ENCODE measurements at places on chromosomes 12 and 14.

GRCh38 chr12:76444408-76444984 lies 96.3 kb upstream of the BBS10 start:
- no peak for DNase-seq

DNA sequence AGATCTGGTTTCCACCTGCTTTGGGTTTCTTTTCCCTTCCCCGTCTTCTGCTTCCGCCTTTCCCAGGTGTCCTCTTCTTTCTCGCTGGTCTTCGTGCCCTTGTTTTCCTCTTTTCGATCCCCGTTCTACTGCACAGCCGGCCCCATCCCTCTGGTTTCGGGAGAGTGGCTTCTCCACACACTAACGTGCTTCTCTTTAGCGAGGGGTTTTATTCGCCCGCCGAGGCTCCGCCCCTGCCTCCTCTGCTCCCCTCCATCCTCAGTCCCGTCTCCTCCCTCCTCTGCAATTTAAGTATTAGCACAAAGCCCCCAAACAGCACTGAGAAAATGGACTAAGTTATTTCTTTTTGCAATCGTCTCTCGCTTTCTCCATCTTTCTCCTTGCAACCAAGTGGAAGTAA lies at the start of gene SLC7A8:
Gene SLC7A8, minus strand, starts transcription at position 182 of the 400 bp plus-strand sequence. CDS start 746 bp downstream, outside the sequence.
- DNase-seq: no peak

GRCh38 chr12:105158876-105159275 lies 51.3 kb downstream of the WASHC4 start:
- DNase-seq: no peak

DNA sequence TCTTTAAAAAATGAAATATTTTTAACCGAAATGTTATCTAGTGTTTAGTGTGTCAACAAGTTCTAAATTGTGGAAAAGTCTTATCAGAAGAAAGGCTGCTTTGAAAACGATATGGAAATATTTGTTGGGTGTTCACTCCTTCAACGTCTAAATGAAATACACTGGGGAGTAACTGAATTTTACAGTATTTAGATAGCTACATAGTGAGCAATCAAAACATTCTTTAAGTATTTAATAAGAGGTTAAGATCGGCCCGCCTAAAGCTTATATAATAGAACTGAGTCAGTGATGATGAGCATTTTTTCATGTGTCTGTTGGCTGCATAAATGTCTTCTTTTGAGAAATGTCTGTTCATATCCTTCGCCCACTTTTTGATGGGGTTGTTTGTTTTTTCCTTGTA lies 228.3 kb downstream of the RAD51B start:
- DNase-seq: no peak

DNA sequence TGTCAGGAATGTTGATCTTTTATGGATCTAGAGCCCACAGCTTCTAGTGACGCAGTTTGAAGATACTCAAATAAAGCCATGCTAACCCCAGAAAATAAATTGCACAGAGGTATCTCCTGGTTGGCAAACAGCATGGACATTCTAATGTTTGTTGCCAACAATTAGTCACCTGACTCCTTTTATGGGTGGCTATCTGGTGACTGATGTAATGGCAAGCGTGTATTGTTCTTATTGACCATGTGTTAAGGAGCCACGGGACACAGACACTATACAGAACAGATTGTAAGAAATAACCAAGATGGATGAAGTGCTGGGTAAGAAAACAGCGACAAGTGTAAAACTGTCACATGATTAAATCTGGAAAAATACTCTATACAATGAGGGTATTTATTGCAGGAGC lies 401.3 kb upstream of the PDE3A start:
- no peak for DNase-seq

DNA sequence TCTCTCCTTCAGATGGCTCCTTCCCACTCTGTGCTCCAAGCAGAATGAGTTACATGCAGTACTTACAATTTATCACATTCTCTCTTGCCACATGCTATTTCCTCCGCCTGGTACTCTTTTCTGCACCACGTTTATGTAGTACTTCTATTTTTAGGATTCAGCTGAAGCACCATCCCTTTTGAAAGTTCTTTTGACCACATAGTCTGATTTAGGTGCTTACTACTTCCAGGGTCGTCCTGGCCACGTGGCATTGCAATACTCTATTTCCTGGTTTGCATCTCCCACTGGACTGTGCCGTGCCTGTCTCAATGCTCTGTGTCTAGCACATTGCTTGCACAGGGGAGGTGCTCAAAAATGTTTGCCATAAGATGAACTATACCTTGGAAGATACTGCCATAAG lies 16.3 kb upstream of the TBC1D30 start:
- DNase-seq: no peak

DNA sequence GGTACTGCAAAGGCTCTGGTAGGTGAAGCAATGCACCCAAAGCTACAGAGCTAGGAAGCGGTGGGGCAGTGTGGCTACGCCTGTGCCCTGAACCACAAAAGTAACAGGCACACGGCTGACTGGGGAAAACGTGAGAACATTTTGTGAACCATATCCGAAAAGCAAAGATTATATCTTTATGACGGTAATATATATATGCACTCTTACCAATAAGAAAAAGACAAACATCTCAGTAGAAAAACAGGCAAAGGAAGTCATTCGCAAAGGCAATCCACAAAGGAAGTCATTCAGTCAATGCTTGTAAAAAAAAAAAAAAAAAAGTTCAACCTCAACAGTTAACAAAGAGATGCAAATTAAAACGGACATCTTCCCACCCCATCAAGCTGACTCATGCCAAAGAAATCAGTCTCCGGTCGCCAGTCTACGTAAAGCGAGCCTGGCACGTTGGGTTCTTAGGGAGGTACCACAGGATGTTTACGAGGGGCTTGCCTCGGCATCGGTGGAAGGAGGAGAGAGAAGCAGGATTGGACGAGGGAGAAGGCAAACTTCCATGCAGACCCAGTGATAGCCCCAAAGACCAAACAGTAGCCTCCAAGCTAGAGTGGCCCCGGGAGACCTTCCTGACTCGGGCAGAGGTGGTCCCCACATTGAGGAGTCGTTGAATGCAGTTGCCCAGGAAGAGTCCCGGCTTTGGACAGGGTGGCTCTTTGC lies 39.4 kb upstream of the PPP2R5C start:
- DNase-seq: no peak

GRCh38 chr12:55673638-55674037 lies 34.1 kb downstream of the ITGA7 start:
- no peak for DNase-seq

DNA sequence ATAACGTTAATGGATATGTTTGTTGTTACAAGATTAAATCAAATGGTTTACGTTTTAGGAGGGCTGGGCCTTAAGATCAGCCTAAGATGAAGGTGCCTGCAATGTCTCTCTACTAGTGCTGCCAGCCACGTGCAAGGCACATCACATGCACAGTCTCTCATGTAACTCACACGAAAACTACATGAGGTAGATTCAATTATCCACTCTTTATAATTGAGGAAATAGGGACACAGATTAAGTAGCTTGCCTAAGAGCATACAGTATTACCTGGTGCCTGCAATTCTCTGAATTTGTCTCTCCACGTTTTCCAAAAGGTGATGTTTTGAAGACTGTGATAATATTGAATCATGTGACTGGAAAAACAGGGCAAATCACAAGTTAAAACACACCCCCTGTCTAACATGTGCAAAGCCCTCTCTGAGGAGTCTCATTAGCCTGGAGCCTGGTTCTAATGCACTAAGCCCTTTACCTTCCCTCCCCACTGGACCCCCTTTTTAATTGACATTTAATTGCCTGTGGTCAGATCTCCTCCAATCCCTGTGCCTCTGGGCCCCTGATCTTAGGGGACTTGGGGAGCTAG lies 14.6 kb upstream of the ATP2A2 start:
- DNase-seq: no peak

GRCh38 chr12:50597200-50598195 lies 92.7 kb downstream of the DIP2B start:
- DNase-seq: no peak

DNA sequence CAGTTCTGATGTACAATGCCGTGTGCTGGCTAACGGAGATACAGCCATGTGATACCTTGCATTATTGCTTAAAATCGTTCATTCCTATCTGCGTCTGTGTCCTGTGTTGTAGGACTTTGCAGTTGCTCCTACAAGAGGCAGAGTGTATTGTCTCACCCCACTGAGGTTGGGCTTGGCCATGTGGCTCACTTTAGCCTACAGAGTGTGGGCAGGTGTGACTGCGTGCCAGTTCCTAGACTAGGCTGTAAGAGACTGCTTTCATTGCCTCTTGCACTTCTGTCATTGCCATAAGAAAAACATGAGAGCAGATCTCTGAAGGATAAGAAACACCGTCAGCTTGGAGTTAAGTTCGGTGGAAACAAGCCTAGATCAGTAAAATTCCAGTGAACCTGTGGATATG lies 197.7 kb upstream of the CRY1 start:
- DNase-seq: no peak

- peak; percentile 3 for DNase-seq
Measured at GRCh38 chr12:55816881-55817344, 611 bp downstream of the SARNP start.

GRCh38 chr12:30700216-30700900 lies 4.7 kb upstream of the IPO8 start:
- no peak for DNase-seq

GRCh38 chr12:20289520-20289919 lies 78.8 kb upstream of the PDE3A start:
- no peak for DNase-seq

GRCh38 chr12:3160081-3160480 lies 82.9 kb downstream of the TSPAN9 start:
- no peak for DNase-seq

- no peak for DNase-seq
Measured at GRCh38 chr12:124466216-124467128, 100.9 kb downstream of the NCOR2 start.

GRCh38 chr12:103957865-103958388 lies 7.7 kb upstream of the TDG start:
- no peak for DNase-seq

DNA sequence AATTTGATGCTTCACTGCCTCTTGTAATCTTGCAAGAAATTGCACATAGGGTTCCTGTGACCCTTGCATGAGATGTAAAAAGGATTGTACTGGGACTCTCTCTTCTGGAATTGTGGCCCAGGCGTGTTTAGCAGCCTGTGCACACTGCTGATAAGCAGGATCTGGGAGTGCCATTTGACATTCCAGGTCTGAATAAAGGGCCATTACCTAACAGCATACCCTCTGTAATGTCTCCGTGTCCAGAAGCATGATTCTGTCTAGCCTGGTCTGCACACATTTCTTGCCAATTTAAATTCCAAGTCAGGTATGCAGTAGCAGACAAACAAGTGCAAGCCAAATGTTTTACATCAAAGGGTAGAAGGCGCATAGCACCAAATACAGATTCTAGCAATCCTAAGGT lies 18.1 kb upstream of the MAPKAPK5 start:
- DNase-seq: no peak

DNA sequence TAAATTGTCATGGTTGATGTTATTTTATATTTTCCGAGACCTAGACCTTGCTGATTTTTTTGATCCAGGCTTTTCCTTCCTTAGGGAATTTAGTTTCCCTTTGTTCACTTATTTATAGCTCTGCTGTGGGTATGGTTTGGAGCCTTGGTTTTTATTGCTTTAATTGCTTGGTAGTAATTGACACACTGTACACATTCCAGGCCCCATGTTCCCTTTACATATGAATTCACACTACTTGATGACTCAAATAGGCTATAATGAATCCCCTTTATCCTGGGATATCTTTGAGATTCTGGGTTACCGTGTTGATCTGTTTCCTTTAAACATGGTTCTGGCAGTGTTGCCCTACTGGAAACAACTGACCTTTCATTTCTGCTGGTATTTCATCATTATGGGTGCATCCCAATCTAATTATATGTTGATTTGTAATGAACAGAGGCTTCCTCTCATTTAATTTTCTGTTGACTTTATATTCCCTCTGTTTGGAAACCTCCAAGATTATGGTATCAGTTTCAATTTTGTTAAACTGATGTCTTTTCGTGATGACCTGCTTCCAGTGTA lies 424.0 kb downstream of the RAD51B start:
- DNase-seq: no peak

- no peak for DNase-seq
Measured at GRCh38 chr12:45314770-45315169, 98.9 kb downstream of the ANO6 start.

- no peak for DNase-seq
Measured at GRCh38 chr12:54132976-54133771, 55.6 kb downstream of the SMUG1 start.

DNA sequence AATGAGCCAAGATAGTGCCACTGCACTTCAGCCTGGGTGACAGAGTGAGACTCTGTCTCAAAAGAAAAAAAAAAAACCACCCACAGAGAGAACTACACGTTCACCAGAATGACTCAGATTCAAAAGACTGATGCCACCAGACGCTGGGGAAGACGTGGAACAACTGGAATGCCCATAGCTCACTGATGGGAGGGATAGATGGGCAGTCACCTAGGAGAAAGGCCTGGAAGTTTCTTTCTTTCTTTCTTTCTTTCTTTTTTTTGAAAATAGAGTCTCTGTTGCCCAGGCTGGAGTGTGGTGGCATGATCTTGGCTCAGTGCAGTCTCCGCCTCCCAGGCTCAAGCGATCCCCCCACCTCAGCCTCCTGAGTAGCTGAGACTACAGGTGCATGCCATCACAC lies 10.0 kb upstream of the KLC1 start:
- DNase-seq: no peak

GRCh38 chr12:5988088-5988487 lies 43.0 kb upstream of the ANO2 start:
- no peak for DNase-seq

DNA sequence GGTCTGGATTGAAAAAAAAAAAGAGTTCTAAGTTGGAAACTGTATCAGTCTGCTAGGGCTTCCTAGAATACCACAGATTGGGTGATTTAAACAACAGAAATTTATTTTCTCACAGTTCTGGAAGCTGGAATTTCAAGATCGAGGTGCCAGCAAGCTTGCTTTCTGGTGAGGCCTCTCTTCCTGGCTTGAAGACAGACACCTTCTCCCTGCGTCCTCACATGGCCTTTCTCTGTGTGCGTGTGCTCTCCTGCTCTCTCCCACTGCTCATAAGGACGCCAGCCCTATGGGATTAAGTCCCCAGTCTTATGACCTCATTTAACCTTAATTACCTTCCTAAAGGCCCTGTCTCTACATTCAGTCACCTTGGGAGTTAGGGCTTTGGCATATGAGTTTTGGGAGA lies 215.5 kb downstream of the PIK3C2G start:
- DNase-seq: no peak

DNA sequence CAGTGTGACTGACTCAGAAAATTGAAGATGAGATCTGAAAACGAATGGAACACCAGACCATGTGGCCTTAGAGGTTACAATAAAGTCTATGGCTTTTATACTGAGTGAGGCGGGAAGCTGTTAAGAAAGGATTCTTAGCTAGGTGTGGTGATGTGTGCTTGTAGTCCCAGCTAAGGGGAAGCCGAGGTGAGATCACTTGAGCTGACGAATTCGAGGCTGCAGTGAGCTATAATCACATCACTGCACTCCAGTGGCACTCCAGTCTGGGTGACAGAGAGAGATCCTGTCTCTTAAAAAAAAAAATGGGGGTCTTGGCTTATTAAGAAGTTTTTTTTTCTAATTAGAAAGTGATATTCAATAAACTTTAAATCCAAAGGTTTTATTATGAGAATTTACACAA lies 678.6 kb downstream of the TMTC2 start:
- no peak for DNase-seq

GRCh38 chr12:119940897-119941296 lies 48.1 kb upstream of the BICDL1 start:
- peak; percentile 50 for DNase-seq
